OCI-LY7 (cell line): ENCODE measurements at places on chromosomes 16 and 17.

DNA sequence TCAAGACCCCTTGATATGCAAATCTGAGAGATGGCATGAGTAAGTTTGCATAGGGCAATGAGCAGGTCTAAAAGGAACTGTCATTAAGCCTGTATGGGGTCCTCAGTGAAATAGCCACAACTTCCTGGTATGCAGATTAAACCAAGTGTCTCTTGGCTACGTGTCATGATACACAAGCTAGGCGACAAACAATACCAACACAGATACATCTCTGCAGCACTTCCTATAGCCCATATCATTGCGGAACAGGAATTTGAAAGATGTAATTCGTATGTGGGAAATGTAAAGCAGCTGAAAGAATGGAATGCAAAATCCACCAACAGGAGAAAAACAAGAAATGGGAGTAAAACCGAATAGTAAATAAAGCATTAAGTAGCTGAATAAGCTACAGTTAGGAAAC, 12.9 kb downstream of the PRSS22 start:
- no peak for DNase-seq

DNA sequence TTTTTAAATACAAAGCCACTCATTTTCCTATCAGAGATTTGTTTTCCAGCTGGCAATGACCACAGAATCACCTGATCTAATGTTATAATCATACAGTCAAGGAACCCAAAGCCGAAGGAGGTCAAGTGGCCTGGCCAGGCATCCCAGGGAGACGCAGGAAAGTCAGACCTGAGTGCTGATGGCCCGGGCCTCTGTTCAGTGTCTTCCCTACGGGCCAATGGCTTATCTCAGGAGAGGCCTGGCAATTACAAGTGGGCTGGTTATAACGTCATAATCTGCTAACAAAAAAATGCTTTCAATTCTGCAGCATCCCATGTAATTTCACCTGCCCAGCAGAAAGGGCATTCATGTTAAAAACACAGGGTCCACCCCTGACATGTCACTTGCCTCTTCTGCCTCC, 43.5 kb downstream of the ARHGAP17 start:
- no peak for DNase-seq

DNA sequence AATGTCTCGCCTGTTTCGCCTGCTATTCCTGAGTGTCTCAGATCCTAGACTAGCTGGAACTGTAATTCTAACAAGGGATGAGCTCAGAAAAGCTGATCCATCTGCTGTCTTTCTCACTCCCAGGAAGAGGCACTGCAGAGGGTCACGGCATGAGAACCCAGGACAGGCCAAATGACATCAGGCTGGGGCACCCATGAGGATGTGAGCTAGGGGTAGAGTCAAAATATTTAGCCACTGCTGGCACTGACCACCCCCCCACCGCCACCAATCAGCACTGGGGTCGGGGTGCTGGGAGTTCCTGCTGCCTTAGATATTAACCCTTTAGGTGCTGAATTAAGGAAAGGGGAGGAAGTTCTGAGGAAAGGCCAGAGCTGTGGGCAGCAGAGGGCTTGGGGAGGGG, 112.4 kb downstream of the IRX3 start:
- DNase-seq: no peak

- no peak for DNase-seq
Observed at GRCh38 chr17:44193326-44194084, 6.2 kb downstream of the ATXN7L3 start.

DNA sequence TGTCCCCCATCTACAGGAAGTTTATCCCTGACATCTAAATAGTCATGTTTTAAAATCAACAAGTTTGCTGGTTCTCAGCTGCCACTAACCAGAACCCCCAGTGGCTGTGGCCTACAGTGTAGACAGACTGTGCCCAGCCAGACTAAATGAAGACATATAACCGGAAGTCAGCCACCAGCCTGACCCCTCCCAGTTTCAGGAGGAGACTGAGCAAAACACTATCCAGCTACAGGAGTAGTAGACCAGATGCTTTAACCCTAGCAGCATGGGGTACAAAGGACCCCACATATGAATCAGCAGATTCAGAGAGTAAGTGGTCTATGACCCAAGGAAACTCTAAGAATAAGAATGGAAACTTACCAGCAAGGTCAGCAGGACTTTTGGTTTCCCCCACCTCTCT, 83.4 kb downstream of the HIC1 start:
- peak; percentile 71 for DNase-seq

DNA sequence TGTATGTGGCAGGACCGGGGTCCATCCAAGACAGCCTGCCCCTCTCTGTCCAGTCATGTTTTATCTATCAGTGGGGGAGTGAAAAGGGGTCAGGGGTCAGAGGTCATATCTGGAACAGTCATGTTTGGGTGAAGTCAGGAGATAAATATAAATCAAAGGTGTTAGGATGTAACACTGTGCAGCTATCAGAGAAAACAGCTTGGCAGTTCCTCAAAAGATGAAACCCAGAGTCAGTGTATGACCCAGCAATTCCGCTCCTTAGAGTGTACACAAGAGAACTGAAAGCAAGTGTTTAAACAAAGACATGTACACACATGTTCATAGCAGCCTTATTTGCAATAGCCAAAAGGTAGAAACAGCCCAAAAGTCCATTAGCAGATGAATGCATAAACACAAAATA, 361.3 kb downstream of the FOXL1 start:
- no peak for DNase-seq

DNA sequence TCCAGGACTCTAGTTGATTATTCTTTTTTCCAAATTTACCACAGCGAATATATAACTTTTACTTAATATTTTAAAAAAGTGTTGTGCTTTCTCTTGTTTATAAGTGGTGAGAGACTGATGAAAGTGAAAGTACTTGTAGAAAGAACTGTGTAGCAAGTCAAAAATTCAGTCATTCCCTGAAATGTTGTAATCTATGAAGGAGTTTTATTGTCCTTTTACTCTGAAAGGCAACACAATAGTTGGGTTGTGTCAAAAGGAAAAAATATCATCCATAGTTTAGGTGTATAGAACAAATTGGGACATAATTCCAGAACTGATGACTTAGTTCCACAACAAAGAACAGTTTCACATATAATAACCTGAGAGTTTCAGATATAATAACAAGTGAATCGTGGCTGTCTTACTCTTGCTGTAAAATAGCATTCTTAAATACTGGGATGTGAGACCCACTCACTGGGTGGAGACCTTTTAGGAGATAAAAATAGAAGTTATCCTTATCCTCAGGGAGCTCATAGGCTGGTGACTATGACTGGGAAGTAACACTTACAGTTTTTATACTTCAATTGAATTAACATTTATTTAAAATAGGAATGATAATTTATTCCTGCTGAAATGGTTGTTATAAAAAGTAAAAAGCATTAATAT, 20.6 kb downstream of the CYB5B start:
- no peak for DNase-seq

DNA sequence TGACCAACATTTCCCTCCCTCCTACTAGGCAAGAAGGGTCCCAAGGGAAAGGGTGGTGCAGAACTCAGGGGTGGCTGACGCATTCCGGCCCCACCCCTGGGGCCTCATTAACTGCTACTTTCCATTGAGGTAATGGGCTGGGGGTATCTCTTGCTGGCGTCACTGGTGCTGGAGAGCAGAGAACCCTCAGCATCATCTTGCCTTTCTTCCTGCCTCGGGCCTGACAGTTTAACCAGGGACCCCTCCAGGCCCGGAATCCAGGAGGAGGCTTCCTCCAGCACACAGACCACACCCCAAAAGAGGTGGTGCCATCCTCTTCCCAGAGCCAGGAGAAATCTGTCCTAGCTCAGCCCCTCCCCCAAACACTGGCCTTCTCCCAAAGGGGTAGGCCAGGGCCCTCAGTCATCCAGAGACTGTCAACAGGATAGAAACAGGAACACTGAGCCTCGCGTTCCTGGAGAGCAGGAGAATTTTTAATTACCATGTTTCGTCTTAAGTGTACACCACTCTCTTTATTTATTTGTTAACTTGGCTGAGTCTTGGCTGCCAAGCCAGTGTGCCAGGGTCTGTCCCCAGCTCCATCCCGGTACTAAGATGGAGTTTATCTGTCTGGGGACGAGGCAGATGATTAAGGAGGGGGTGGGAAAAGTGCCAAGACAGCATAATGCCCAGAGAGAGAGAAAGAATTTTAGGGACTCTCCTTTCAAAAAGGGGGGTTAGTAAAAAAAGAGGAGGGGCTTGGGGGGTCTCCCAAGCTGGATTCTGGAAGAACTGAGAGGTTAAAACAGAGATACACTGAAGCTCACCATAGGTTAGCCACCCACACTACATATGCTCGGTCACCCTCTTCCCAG, 5.1 kb downstream of the ETV4 start:
- no peak for DNase-seq

- DNase-seq: no peak
Observed at GRCh38 chr16:86334079-86334635, 176.2 kb upstream of the FOXF1 start.

- DNase-seq: no peak
Observed at GRCh38 chr16:76199681-76200220, 77.5 kb upstream of the CNTNAP4 start.

GRCh38 chr17:72863526-72864211, 228.8 kb downstream of the SLC39A11 start:
- no peak for DNase-seq

GRCh38 chr17:38317081-38317480, 20.1 kb downstream of the MRPL45 start:
- DNase-seq: no peak

DNA sequence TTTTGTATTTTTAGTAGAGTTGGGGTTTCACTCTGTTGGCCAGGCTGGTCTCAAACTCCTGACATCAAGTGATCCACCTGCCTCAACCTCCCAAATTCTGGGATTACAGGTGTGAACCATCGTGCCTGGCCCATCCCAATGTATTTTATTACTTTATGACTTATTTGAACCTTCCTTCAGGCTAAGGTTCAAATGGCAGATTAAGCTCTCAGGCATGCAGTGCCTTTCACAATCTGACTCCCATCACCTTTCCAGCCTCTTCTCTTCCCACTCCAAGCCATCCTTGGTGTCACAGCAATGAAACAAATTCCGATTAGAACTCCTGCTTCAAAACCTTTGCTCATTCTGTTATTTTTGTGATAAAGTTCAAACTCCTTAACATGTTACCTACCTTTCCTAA, 26.6 kb upstream of the YPEL2 start:
- DNase-seq: no peak

DNA sequence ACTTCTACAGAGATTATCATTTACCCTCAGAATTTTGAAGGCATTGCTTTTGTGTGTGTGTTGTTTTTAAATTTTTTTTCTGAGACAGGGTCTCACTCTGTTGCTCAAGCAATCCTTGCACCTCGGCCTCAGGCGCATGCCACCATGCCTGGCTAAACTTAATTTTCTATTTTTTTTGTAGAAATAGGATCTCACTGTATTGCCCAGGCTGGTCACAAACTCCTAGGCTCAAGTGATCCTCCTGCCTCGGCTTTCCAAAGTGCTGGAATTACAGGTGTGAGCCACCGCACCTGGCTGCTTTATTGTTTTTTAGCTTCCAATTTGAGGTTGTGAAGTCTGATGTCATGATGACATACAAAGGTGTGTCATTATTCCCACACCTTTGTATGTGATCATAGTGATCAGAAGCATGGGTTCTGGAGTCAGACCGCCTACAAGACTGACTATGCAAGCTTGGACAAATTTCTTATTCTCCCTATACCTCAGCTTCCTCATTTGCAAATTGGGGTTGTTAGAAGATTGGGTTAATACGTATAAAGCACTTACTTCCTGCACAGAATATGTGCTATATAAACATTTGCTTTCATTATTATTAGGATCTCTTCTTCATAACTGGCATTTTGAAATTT, 5.8 kb downstream of the SEPHS2 start:
- DNase-seq: no peak

GRCh38 chr16:55488306-55488705, 9.3 kb downstream of the MMP2 start:
- no peak for DNase-seq

DNA sequence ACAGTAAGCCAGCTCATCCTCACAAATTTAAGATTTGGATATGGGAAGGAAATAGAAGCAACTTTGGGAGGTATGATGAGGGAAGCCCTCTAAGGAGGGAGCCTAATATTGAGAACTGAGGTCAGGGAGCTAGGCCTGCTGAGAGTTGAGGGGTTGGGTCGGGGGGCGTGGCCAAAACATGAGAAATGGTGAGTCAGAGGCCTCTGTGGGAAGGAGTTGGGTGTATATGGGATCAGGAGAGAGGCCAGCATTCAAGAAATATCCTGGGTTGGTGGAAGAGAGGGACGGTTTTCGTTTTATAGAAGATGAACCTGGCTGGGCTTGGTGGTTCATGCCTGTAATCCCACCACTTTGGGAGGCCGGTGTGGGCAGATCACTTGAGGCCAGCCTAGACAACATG, 48.4 kb downstream of the CLEC16A start:
- DNase-seq: no peak

GRCh38 chr16:81214745-81215166, 23.7 kb upstream of the BCO1 start:
- DNase-seq: no peak

DNA sequence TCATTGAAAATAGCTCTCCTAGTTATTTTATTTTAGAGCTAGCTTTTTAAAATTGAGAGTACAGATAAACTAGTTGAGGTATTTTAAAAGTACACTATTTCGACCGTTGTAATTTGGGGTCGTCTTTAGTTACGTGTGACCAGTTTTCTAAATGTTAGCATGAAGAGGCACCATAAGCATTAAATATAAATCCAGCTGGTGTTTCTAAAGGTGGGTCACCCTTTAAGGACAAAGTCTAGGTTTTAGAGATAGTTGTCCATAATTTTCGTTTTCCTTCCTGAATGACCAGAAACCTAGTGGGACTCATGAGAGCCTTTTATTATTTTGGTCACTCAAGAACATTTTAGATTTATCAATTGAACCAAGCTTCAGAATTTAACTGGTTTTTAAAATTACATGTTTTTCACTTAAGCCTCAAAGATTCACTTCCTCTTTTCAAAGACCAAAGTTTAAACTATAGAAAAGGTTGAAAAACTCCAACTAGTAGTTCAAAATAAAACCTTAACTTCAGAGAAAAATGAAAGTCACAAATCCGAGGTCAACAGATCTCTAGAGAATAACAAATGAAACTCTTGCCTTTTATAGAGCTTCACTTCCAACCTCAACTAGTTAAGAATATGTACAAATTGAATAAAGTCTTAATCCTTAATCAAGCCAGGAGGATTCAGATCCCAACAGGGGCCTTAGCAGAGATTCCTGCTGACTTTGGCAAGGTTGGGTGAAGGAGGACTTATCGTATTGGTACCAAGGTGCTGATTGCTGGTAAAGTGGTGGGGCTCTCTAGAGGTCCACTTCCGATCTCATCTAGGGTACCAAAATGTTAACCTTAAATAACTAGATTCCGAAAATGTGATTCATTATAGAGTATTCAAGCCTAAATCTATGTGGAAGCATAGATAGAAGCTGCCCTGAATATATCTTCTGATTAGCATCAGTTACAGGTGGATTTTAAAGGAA, 32.5 kb downstream of the PHKB start:
- DNase-seq: peak; percentile 64

- no peak for DNase-seq
Observed at GRCh38 chr16:77037696-77038347, 153.2 kb upstream of the MON1B start.

DNA sequence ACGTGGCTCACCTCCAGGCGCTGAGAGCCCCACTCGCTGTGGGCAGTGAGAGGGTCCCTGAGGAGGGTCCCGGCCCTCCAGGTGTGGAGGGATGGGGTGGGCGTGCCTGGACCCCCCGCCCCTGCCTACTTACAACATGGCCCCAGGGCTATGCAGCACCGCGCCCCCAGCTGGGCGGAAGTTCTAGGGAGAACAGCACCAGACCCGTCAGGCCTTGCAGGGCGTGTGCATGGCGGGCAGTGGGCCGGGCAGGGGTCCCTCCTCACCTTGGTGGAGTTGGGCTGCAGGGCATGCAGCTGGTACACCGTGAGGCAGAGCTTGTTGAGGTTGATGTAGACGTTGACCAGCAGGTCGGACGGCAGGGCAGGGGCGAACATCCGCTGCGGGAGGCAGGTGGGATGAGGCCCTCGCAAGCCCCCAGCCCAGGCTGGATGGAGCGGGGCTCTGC, 2.7 kb downstream of the SMIM22 start:
- no peak for DNase-seq
